ENCODE measurements at places on chromosomes 2 and 18.

GRCh38 chr18:50644146-50644545 is 84.3 kb downstream of the MAPK4 start:
- no peak for DNase-seq

DNA sequence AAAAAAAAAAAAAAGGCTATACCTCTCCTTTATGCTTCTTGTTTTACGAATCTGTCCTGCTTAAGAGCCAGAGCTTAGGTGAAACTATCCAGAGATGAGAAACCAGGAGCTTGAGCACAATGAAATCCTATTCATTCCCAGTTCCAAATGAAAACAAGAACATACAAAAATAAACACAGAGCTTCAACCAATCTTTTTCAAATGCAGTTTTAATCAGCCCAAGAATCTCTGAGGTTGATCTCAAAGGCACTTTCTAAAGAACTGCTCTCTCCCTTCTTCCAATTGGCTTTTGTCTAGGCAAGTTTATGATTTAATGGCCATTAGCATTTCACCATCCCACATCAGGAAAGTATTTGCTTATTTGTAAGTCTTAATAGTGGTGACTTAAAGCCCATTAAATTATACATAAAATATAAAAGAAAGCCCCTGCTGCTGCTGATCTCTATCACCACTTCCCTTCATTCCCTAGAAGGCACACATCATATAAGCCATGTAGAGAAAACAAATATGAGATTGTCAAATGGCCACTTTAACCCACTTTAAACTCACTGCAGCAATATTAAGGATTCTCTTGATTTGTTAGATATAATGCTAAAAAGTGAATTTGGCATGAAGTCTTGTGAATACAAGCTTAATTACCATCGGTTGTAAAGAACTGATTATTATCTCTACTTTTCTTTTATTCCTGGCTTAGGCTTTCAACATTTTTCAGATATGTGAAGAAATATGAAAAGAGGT is 29.3 kb upstream of the SCN9A start:
- DNase-seq = no peak

- DNase-seq = no peak
Measured at GRCh38 chr18:31206787-31207381, 44.2 kb upstream of the DSC1 start.

DNA sequence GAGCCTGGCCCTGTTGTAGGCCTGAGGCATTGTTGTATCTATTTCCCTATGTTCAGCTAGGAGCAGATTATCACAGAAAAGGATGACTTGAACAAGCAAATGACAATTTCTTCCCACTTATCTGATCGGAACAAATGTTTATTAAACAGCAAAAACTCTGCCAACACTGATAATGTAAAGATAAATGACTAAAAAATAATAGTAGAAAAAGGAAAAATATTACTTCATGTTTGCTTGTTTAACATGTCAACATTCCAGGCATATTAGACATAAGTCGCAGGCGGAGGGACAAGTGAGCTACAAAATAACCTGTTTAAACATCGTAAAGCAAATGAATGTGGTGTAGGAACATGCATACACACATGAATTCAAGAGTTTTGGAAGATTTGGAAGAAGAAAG is 257.9 kb downstream of the TMX3 start:
- DNase-seq = no peak

DNA sequence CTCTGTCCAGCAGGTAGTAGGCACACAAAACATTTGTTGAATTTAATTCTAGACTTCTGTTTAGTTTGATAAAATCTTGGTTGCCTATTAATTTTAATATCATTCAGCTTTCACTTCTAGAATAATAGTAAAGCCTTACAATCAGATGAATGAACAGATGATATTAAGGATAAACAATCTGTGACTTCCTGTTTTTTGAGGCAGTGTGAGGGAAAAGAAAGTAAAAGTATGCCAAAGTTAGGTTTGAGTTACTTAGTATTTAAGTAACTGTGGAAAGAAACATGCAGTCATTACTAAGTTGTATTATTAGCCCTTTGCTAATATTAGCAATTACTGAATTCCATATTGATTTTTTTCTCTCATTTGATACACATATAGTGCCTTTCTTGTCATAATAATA is 31.5 kb downstream of the EPB41L5 start:
- DNase-seq = no peak

DNA sequence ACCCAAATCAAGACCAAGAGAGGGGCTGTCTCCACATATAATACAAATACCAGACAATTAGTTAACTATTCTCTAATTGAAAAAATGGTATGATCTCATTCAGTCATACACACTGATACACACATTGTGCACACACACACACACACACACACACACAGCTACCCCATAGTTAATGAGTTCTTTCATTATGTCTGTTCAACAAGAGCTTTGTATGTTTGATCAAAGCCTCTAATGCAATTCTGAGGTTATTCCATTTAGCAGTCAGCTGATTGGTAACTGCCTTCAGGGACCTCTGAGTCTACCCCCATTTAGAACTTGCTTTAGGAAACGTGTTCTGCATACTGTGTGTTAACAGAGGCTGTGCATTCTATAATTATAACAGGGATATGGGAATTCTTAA is 741.4 kb upstream of the LRRTM4 start:
- no peak for DNase-seq

GRCh38 chr18:76274468-76275289 is 220.4 kb downstream of the ZNF516 start:
- DNase-seq = no peak

DNA sequence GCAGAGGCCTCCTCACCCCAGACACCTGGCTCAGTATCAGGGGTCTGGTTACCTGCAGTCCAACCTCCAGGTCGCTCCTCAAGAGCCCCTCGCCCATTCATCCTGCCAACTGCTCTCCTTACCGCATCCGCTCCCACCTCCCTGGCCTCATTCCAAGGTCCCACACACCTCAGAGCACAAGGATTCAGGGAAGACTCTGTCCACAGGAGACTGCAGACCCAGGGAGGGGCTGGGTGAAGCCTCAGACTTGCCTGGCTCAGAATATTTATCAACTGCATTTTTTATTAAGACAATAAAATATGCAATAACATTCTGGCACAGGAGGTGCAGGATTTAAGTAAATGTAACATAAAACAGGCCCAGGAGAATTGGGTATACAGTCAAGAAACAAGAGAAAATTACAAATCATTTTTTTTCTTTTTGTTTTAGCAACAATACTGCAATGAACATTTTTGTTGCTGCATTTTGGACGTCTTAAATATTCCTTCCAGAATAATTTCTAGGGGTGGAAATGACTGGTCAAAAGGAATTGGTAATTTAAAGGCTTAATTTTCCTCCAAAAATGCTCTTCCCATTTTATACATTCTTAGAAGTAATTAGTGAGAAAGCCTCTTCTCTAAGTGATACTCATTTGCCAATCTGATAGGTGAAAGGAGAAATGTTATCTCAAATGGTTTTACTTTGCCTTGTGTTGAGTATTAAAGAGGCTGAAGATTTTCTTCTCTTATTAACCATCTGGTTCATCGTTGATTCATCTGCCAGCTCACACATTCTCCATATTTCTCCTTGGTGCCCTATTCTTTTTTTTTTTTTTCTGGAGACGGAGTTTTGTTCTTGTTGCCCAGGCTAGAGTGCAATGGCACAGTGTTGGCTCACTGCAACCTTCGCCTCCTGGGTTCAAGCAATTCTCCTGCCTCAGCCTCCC is 42.5 kb downstream of the TEX44 start:
- DNase-seq = no peak

DNA sequence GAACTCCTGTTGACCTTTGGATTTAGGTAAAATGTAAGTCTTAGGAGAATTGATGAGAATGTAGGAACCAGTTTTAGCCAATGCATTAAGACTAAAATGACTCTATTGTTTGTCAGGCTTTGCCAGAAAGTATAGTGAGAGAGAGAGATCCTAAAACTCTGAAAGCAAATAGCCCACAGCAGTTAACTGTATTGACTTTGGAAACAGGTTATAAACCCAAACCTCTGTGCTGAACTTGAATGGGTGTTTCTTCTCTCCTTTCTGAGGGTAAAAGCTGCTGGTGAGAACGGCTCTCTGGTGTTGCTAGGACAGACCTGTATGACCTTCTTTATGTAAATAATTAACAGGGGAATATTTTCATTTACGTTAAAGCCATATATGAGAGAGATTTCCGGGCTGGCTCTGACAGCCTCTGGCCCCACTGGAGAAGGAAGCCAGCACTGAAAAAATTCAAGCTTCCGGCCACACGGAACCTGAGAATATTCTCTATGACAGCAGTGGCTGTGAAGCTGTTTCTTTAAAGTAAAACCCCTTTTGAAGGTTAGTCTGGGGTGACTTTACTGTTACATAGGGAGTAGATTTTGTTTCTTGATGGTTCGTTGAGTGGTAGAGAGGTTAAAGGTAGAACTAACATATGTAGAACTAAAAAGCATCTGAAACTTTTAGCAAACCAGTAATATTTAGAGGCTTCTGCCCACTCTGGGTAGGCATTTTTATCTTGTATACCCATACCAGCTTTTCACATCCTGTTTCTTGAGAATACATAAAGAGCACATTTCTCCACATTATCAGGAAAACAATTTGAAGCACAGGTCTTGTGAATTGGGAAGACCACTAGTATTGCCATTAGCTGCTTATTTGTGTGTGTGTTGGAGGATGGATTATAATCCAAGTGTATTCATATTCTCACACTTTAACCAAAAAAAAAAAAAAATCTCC is 123.8 kb downstream of the SPTBN1 start:
- DNase-seq = no peak

All from stimulated activated CD4-positive, alpha-beta T cell treated with anti-CD3 and anti-CD28 coated beads, TNF-alpha, amount 100 ng/mL, for 1 hour (primary cell).